Heart right ventricle (tissue), 16 donors: ENCODE measurements at places on chromosomes 2 and 18. TPM values are rescaled to one million over a fixed set of nuclear protein-coding genes. Genes with fewer than 3 reads are reported as not detected.

FHL2 gene
- polyA plus RNA-seq: 653 TPM

DNA sequence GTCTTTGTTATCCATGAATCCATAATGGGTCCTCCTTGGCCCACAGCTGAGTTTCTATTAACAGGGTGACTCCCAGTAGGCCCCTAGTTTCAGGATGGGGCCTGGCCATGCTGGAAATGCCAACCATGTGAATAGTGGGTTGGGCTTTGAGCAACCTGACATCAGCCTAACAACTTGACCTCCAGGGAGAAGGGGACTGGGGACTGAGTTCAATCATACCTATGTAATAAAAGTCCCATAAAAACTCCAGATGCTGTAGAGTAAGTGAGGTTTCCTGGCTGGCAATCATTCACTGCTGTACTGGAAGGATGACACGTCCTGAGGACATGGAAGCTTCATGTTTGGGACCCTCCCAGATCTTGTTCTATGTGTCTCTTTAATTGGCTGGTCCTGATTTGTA, 7.9 kb downstream of the REV1 start:
- H3K36me3 ChIP-seq: no peaks in the 10 kb centered on the region
- no peaks in the 10 kb centered on the region for H3K27me3 ChIP-seq
- DNase-seq: no peak
- peaks cover 97% of the 10 kb centered on the region for H3K4me1 ChIP-seq
- H3K4me3 ChIP-seq: no peak overlapping the region

- H3K27ac ChIP-seq: no peak overlapping the region
- peaks cover 13% of the 10 kb centered on the region for H3K36me3 ChIP-seq
Observed at GRCh38 chr18:32048507-32049091, 30.0 kb downstream of the RNF125 start.

DNA sequence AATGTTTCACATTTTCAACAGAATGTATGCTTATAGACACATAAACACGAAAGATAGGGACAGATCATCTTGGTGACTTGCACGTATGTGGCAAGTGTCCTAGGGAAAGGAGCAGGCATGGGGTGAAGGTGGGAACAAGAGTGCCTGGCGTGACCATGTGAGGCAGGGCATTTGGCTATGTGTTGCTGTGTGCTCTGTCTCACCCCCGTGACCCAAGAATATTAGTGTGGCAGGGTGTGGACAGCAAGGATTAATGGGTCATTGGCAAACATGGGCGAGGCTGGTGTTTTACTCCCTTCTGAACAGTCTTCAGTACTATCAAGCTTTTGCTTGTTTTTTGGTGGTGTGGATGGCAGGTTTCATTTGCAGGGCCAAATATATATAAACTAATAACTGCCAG, 1.3 kb upstream of the VWA3B start:
- DNase-seq: no peak
- peaks cover 6% of the 10 kb centered on the region for H3K4me1 ChIP-seq
- no peak overlapping the region for H3K4me3 ChIP-seq

DNA sequence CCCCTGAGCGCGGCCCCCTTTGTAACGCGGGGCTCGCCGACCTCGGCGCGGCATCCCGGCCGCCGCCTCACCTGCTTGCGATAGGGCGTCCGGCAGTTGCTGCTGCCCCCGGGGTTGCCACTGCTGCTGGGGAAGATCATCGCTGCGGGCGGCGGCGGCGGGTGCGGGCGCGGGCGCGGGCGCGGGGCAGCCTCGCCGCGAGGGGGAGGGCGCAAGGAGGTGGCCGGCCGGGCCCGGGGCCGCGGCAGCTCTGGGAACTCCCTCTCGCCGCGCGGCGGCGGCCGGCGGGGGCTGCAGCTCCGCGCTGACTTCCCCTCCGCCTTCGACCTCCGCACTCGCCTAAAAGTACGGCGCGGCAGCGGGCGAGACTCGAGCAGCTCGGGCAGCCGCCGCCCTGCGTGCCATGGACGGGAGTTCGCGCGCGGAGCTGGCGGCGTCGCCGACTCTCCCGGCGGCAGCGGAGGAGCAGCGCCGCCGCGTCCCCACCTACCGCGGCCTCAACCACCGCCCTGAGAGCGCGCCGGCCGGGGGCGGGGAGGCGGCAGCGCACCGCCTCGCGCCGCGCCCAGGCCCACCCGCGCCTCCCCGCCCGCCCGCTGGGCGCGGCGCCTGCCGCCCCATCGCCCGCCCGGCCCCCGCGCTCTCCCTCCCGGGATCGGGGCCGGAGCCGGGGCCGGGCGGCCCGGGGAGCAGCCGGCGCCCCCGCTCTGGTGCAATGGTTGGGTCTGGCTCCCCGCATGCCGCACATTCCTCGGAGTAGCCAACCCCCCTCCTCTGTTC, 86.0 kb downstream of the RBMS1 start:
- H3K27me3 ChIP-seq: no peaks in the 10 kb centered on the region
- H3K27ac ChIP-seq: peak overlapping the region; percentile 88
- peak overlapping the region; percentile 97 for H3K4me3 ChIP-seq
- peak; percentile 74 for DNase-seq
- H3K36me3 ChIP-seq: peaks cover 7% of the 10 kb centered on the region

- no peak overlapping the region for H3K4me3 ChIP-seq
- H3K4me1 ChIP-seq: no peaks in the 10 kb centered on the region
- H3K27ac ChIP-seq: no peak overlapping the region
- no peaks in the 10 kb centered on the region for H3K27me3 ChIP-seq
- no peak for DNase-seq
- no peaks in the 10 kb centered on the region for H3K36me3 ChIP-seq
Observed at GRCh38 chr2:205280596-205281236, 401.6 kb upstream of the NRP2 start.
